Stimulated activated CD8-positive, alpha-beta memory T cell treated with anti-CD3 and anti-CD28 coated beads, Interleukin-15, amount 100 ng/mL, for 48 hours (primary cell): ENCODE measurements at places on chromosomes 16 and 17.

GRCh38 chr17:28944862-28945741 is 6.2 kb downstream of the PHF12 start:
- DNase-seq: no peak

DNA sequence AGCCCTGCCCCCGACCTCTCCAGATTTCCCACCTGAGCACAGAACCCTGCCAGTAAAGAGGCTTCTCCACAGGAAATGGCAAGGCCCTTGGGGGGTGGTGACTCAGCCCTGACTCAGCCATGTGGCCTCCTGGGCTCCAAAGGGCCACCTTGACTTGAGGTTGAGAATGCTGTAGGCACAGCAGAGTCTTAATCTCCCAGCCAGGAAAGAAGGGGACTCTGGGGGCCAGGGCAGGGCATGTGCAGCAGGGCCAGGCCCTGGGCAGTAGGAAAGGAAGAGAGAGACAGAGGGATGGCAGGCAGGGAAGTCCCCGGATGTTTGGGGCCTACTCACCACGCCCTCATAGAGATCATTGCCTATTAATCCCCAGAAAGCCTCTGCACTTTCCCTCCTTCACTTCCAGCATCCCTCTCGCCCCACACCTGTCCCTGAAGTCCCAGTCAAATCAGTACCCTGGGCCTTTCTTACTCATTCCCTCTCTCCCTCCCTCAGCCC is 4.8 kb upstream of the ITGA3 start:
- peak; percentile 78 for DNase-seq

DNA sequence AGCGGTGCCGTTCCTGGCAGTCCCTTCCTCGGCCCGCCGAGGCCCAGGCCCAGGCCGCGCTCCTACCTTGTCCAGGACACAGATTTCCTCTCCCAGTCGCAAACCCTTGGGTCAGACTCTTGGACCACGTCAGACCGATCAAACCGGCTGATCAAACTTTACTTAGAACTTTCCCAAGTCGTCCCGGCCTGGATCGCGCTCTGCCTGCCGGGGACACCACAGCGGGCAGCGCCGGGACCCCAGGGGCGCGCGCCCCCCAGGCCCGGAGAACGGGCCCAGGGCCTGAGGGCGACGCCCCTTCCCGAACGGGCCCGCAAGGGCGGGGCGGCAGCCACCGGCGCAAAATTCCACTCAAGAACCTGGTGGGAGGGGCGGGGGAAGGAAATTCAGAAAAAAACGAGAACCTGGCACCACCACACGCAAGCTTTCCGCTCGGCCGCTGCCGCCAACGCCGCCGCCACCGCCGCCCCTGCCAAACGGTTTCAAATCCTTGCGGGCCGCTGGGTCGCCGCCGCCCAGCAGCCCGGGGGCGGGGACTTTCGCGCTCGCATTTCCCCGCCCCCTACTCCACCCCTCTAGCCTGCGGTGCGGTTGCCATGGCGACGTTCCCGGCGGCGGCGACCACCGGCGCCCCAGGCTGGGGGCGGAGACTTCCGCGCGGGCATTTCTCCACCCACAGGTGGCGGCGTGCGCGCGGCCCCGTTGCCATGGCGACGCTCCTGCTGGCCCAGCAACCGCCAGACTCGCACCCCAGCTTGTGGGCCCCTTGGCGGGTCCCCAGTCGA is at the start of gene CEP112:
TSS of gene CEP112 (minus strand) at position 541 of the 785 bp plus-strand sequence.
- DNase-seq: peak; percentile 83

- no peak for DNase-seq
Observed at GRCh38 chr17:57289130-57289529, 32.8 kb downstream of the MSI2 start.

- peak; percentile 80 for DNase-seq
Observed at GRCh38 chr17:7336240-7337175, at the start of gene ACAP1. ACAP1 (plus strand) TSS chr17:7336529; CDS start chr17:7336735, 206 bp downstream.
